Endodermal cell (in vitro differentiated cells): ENCODE measurements at places on chromosomes 16 and 17. TPM values are rescaled to one million over a fixed set of nuclear protein-coding genes. Genes with fewer than 3 reads are reported as not detected.
A peak's percentile ranks its signal among the peaks of the same experiment; 100 is the strongest.

- H3K27ac ChIP-seq: peak overlapping the region; percentile 62
- DNase-seq: no peak
- H3K4me3 ChIP-seq: no peak overlapping the region
- H3K27me3 ChIP-seq: no peaks in the 10 kb centered on the region
- H3K4me1 ChIP-seq: peaks cover 32% of the 10 kb centered on the region
- H3K36me3 ChIP-seq: peaks cover 9% of the 10 kb centered on the region
These were observed 283.1 kb downstream of the SEC14L1 start for GRCh38 chr17:77423589-77424451.

DNA sequence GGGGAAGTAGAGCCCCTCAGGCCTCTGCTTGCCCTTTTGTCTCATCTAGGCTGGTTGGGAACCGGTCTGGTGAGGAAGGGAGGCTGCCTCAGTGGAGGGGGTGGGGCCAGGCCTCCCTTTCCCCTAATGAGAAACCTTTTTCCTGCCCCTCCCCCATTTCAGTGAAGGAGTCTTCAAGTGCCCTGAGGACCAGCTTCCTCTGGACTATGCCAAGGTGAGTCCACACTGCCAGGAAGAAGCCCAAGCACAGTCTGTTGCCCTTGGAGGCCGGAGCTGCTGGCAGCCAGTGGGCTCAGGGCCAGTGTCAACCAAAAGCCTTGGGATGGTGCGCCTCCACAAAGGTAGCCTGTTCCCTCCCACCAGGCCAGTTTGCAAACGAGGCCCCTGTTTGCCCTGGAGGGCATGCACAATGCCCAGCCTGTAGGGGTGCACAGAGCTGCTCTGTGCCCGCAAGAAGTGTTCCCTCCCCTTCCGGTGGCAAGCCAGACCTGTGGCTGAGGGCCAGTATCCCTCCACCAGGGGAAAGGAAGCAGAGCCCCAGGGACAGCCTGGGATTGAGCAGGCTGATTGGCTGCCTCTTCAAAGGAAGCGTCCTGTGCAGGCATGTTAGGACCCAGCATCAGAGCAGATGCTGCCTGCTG, 3.4 kb downstream of the TRAF4 start:
- peak overlapping the region; percentile 61 for H3K27ac ChIP-seq
- peaks cover 12% of the 10 kb centered on the region for H3K4me1 ChIP-seq
- no peak overlapping the region for H3K4me3 ChIP-seq
- no peaks in the 10 kb centered on the region for H3K27me3 ChIP-seq
- H3K36me3 ChIP-seq: peaks cover 64% of the 10 kb centered on the region

DNA sequence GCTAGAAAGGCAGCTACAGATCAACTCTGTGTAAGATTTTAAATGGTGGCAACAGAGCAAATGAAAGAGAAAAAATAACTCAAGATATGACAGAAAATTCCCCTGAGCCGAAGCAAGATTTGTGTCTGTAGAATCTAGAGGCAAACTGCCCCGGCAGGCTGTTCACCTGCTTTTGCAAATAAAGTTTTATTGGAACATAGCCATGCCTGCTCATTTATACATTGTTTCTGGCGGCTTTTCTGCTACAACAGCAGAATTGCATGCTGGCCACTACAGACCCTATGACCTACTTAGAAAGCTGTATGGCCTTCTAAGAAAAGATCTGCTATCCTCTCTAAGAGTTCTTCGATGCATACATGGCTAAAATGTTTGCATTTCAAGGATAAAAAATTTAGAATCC, 119.5 kb downstream of the SALL1 start:
- DNase-seq: no peak
- no peaks in the 10 kb centered on the region for H3K36me3 ChIP-seq
- no peak overlapping the region for H3K4me3 ChIP-seq
- H3K27me3 ChIP-seq: no peaks in the 10 kb centered on the region

GRCh38 chr17:81111066-81111465, 54.2 kb upstream of the PVALEF start:
- H3K4me3 ChIP-seq: no peak overlapping the region
- DNase-seq: no peak
- peak overlapping the region; percentile 29 for H3K27ac ChIP-seq
- no peaks in the 10 kb centered on the region for H3K36me3 ChIP-seq
- no peaks in the 10 kb centered on the region for H3K4me1 ChIP-seq

- no peak overlapping the region for H3K4me3 ChIP-seq
- no peaks in the 10 kb centered on the region for H3K4me1 ChIP-seq
- no peaks in the 10 kb centered on the region for H3K27me3 ChIP-seq
- no peak overlapping the region for H3K27ac ChIP-seq
These were observed 62.0 kb downstream of the IL21R start for GRCh38 chr16:27463741-27464591.

DNA sequence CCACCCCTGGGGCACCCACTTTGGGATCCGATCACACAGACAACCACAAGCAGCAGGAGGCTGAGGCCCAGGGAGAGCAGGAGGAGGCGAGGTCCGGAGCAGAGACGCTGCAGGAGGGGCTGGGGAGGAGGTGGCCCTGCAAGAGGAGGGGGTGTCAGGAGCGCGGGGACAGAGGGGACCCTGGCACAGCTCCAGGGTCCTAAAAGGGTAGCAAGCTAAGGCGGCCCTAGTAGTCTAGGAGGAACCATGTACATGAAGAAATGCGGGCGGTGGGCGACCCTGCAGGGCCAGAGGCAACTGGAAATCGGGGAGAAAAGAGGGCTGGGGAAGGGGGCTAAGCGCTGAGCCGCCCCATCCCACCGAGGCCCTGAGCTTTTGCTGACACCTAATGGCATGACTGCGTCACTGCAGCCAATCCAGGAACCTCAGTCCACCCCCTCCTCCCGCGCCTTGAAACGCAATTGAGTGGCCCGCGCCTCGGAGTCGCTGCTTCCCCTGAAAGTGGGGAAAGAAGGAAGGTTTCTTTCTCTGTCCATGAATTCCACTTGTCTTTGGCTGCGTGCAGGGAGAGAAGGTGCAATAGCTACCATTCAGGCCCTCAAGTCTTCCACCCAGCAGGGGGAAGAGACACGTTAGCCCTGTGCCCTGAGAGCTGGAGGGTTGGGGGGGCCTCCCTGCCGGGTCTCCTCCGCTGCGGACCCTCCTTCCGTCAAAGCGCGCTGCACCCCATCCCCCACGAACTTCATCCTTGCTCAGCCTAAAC, 1.8 kb downstream of the ASGR1 start:
- DNase-seq: peak; percentile 97
- H3K36me3 ChIP-seq: no peaks in the 10 kb centered on the region
- H3K27ac ChIP-seq: peak overlapping the region; percentile 56
- H3K27me3 ChIP-seq: peaks cover 11% of the 10 kb centered on the region
- no peaks in the 10 kb centered on the region for H3K4me1 ChIP-seq
- peak overlapping the region; percentile 87 for H3K4me3 ChIP-seq

GRCh38 chr16:87317750-87318644, 805 bp upstream of the C16orf95 start:
- peak overlapping the region; percentile 61 for H3K27ac ChIP-seq
- no peaks in the 10 kb centered on the region for H3K4me1 ChIP-seq
- H3K4me3 ChIP-seq: peak overlapping the region; percentile 90
- DNase-seq: no peak

DNA sequence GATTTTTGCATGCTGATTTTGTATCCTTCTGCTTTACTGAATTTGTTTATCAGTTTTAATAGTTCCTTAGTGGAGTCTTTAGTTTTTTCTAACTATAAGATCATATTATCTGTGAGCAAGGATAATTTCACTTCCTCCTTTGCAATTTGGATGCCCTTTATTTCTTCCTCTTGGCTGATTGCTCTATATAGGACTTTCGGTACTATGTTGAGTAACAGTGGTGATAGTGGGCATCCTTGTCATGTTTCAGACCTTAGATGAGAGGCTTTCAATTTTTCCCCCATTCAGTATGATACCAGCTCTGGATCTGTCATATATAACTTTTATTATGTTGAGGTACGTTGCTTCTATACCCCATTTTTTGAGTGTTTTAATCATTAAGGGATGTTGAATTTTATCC, 224.5 kb upstream of the CNTNAP4 start:
- H3K27me3 ChIP-seq: no peaks in the 10 kb centered on the region
- no peaks in the 10 kb centered on the region for H3K4me1 ChIP-seq
- H3K4me3 ChIP-seq: no peak overlapping the region
- H3K27ac ChIP-seq: no peak overlapping the region
- no peak for DNase-seq
- no peaks in the 10 kb centered on the region for H3K36me3 ChIP-seq

DNA sequence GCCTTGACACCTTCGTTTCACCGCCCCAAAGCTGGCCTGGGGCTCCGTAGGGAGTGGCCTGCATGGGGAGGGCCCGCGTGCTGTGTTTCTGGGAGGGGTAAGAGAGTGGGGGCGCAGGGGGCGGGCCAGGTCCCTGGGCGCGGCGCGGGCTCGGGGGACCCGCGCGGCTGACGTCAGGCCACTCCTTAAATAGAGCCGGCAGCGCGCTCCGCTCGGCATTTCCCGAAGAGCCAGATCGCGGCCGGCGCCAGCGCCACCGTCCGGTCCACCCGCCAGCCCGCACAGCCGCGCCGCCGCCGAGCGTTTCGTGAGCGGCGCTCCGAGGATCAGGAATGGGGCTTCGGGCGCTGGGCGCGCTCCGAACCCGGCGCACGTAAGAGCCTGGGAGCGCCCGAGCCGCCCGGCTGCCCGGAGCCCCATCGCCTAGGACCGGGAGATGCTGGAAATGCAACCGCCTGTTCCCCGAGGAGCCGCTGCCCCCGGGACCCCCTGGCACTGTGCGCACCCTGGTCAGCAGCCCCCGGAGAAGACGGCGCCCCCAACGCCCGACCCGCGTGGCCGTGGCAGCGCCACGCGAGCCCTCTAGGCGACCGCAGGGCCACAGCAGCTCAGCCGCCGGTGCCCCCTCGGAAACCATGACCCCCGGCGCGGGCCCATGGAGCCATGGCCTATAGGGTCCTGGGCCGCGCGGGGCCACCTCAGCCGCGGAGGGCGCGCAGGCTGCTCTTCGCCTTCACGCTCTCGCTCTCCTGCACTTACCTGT, at the start of gene HS3ST2:
TSS of gene HS3ST2 (plus strand) at position 215 of the 763 bp plus-strand sequence. CDS start at position 664, 449 bp downstream.
- peaks cover 93% of the 10 kb centered on the region for H3K27me3 ChIP-seq
- H3K27ac ChIP-seq: no peak within 1 kb of the TSS
- DNase-seq: peak; percentile 91
- no peaks in the 10 kb centered on the region for H3K4me1 ChIP-seq
- no peaks in the 10 kb centered on the region for H3K36me3 ChIP-seq

DNA sequence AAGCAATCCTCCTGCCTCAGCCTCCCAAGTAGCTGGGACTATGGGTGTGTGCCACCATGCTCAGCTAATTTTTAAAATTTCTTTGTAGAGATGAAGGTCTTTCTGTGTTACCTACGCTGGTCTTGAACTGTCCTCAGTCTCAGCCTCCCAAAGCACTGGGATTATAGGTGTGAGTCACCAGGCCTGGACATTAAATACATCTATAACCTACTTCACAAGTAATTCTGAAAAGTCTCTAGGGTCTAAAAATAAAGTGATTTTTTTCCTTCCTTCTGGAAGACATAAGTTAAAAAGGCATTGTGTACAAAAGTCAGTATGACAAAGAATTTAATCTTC, 118.3 kb downstream of the PARN start:
- peaks cover 18% of the 10 kb centered on the region for H3K4me1 ChIP-seq
- no peaks in the 10 kb centered on the region for H3K36me3 ChIP-seq
- no peaks in the 10 kb centered on the region for H3K27me3 ChIP-seq
- H3K27ac ChIP-seq: no peak overlapping the region

DNA sequence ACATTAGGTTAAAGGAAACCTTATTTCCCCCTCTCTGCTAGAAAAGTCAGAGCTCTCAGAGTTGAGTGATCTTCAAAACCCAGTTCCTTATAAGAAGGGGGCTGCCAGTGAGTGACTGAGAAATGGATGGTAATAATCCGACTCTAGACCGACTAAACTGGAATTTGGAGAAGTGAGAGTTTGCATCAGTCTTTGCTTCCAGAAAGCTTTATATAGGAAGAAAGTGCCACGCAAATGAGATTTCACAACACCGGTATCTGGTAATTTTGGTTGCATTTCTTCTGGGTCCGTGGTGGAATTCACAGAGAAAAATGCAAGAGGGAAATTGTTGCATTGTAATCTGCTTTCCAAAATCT, 271.4 kb downstream of the MAF start:
- H3K27ac ChIP-seq: no peak overlapping the region
- H3K4me1 ChIP-seq: peaks cover 7% of the 10 kb centered on the region
- no peaks in the 10 kb centered on the region for H3K27me3 ChIP-seq
- no peaks in the 10 kb centered on the region for H3K36me3 ChIP-seq
- DNase-seq: no peak
- H3K4me3 ChIP-seq: no peak overlapping the region

GRCh38 chr16:71260995-71261394, 28.2 kb downstream of the CMTR2 start:
- no peaks in the 10 kb centered on the region for H3K4me1 ChIP-seq
- no peaks in the 10 kb centered on the region for H3K27me3 ChIP-seq
- DNase-seq: no peak
- H3K27ac ChIP-seq: no peak overlapping the region
- no peaks in the 10 kb centered on the region for H3K36me3 ChIP-seq
- H3K4me3 ChIP-seq: no peak overlapping the region

- no peak overlapping the region for H3K4me3 ChIP-seq
- DNase-seq: no peak
- no peak overlapping the region for H3K27ac ChIP-seq
- peaks cover 19% of the 10 kb centered on the region for H3K27me3 ChIP-seq
- no peaks in the 10 kb centered on the region for H3K36me3 ChIP-seq
These were observed 2.2 kb upstream of the CMIP start for GRCh38 chr16:81442220-81442915.

DNA sequence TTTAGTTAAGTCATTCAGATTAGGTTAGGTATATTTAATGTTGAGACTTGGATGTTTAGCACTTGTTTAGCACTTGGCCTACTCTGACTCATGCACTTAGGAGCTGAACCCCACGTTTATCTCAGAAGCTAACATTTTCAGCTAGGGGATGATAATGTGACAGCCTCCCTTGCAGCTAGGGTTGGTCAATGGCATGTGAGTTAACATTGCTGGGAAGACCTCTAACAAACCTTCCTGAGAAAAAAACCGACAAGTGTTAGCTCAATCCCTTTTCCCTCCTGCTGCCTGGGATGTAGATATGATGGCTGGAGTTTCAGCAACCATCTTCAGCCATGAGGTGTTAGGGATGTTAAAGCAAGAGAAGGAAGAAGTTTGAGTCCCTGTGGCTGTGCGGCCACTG, 185.0 kb upstream of the FOXF1 start:
- no peak for DNase-seq
- no peaks in the 10 kb centered on the region for H3K36me3 ChIP-seq
- peaks cover 25% of the 10 kb centered on the region for H3K27me3 ChIP-seq
- H3K27ac ChIP-seq: no peak overlapping the region

- no peak overlapping the region for H3K4me3 ChIP-seq
- H3K27me3 ChIP-seq: no peaks in the 10 kb centered on the region
- no peaks in the 10 kb centered on the region for H3K4me1 ChIP-seq
- H3K27ac ChIP-seq: no peak overlapping the region
- peak; percentile 42 for DNase-seq
These were observed 328.6 kb downstream of the MAP2K6 start for GRCh38 chr17:69743091-69743490.

HOXB9 gene
- not detected in 2 replicates for total RNA-seq

TBC1D3 gene
- 0.18 TPM in 1 of 2 replicates, not detected in the other for total RNA-seq

FN3K gene
- total RNA-seq: 32.6 to 35.6 TPM (median 33.3 TPM) in 3 replicates

CSH1 gene
- not detected in 3 replicates for total RNA-seq

CRLF3 gene
- 23.3 to 31.2 TPM (median 30.9 TPM) in 3 replicates for total RNA-seq
